ENCODE measurements at places on chromosomes 16 and 17. TPM values are rescaled to one million over a fixed set of nuclear protein-coding genes. Genes with fewer than 3 reads are reported as not detected.
A peak's percentile ranks its signal among the peaks of the same experiment; 100 is the strongest.

The SMIM5 gene
- 0.14 TPM for polyA plus RNA-seq

The CARD14 gene
- not detected for polyA plus RNA-seq

The CDH16 gene
- polyA plus RNA-seq: not detected

The RAD51D gene
- 10.8 TPM for polyA plus RNA-seq

The RBFOX1 gene
- not detected for polyA plus RNA-seq

The EME2 gene
- 9.6 TPM for polyA plus RNA-seq

The PDILT gene
- polyA plus RNA-seq: not detected

The GAST gene
- not detected for polyA plus RNA-seq

The HLF gene
- not detected for polyA plus RNA-seq

The MT4 gene
- polyA plus RNA-seq: not detected

The PRR15L gene
- polyA plus RNA-seq: not detected

The CHST4 gene
- polyA plus RNA-seq: 0.04 TPM

The RAPGEFL1 gene
- 5.6 TPM for polyA plus RNA-seq

DNA sequence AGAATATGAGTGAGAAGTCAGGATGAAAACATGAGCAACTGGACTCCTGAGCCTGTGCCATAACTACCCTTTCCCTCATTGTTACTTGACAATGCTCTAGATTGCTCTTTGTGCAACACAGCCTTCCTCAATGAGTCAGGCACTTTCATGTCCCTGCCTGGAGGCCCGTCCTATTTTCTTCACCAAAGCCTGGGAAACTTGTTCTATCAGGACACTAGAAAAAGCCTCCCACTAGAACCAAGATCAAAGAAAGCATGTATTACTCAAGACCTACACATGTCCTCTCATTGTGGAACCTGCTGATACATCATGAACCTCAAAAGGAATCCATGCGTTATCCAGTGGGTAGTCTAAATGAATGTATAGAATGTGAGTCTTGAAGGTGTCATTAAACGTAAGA lies 624.5 kb downstream of the TOX3 start:
- no peaks in the 10 kb centered on the region for H3K36me3 ChIP-seq
- no peak overlapping the region for H3K4me3 ChIP-seq

DNA sequence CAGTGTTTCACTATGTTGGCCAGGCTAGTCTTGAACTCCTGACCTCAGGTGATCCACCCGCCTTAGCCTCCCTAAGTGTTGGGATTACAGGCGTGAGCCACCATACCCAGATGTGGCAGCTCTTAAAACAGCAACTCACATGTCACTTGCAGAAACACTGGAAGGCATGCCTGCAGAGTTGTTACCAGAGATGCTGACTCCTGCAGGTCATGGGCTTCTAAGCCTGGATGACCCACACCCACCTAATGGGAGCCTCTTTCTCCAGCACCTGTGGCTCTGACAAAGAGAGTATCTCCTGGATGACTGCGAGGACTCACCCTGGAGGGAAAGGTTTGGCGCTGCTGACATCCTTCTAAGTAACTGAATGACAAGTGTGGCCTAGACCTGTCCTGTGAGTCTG lies 11.2 kb upstream of the RFWD3 start:
- no peak for DNase-seq
- H3K36me3 ChIP-seq: peaks cover 2% of the 10 kb centered on the region
- no peaks in the 10 kb centered on the region for H3K27me3 ChIP-seq
- no peak overlapping the region for H3K4me3 ChIP-seq

GRCh38 chr17:16915752-16916556 lies 56.0 kb downstream of the TNFRSF13B start:
- peak; percentile 16 for DNase-seq
- H3K27ac ChIP-seq: no peak overlapping the region
- H3K4me3 ChIP-seq: no peak overlapping the region
- no peaks in the 10 kb centered on the region for H3K36me3 ChIP-seq
- H3K27me3 ChIP-seq: peaks cover 40% of the 10 kb centered on the region
- no peaks in the 10 kb centered on the region for H3K4me1 ChIP-seq

DNA sequence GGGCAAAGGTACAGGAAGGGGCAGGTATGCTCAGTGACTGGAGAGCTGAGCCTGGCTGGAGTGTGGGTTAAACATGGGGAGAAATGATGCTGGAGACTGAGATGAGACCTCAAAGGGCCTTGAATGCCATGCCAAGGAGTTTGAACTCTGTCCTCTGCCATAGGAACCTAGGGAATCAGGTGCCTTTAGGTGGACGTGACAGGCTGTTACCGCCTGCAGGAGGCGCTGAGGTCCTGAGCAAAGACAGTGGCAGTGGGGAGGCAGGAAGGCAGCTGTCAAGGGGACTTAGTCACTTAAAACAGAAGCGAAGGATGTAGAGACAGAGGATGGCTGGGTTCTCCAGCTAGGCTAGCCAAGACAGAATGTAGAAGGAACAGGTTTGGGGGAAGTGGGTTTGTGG lies 9.1 kb downstream of the PSMB3 start:
- H3K4me1 ChIP-seq: no peaks in the 10 kb centered on the region
- peaks cover 60% of the 10 kb centered on the region for H3K36me3 ChIP-seq
- H3K4me3 ChIP-seq: no peak overlapping the region
- peak; percentile 32 for DNase-seq
- H3K27ac ChIP-seq: no peak overlapping the region
- no peaks in the 10 kb centered on the region for H3K27me3 ChIP-seq

DNA sequence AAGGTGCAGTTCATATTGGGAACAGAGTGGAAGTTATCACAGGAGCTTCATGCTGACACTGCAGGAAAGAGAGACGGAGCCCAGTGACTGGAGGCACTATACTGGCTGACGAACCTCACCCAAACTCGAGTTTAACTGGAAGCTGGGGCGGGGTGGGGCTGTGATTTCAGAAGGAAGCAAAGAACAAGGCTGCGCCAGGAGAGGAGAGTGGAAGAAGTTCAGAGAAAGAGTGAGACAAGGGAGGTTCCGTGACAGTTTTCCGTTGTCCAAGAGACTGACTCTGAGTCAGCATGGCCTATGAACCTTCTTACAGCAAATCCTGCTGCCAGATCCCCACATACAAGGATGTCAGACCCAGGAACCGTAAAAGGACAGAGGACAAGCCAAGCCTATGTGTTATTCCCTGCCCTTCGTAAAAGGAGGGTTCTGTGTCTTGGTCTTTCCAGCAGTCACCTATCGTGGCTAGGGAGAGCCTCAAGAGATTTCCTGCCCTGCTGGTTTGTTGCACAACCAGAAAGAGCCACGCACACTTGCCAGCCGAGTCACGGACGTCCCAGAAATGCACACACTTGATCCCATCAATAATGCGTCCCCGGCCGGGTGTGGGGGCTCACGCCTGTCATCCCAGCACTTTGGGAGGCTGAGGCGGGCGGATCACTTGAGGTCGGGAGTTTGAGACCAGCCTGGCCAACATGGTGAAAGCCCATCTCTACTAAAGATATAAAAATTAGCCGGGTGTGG lies 5.1 kb downstream of the PITPNA start:
- H3K4me3 ChIP-seq: no peak overlapping the region
- DNase-seq: peak; percentile 37
- H3K4me1 ChIP-seq: peaks cover 9% of the 10 kb centered on the region
- peaks cover 23% of the 10 kb centered on the region for H3K36me3 ChIP-seq
- no peak overlapping the region for H3K27ac ChIP-seq
- H3K27me3 ChIP-seq: no peaks in the 10 kb centered on the region

DNA sequence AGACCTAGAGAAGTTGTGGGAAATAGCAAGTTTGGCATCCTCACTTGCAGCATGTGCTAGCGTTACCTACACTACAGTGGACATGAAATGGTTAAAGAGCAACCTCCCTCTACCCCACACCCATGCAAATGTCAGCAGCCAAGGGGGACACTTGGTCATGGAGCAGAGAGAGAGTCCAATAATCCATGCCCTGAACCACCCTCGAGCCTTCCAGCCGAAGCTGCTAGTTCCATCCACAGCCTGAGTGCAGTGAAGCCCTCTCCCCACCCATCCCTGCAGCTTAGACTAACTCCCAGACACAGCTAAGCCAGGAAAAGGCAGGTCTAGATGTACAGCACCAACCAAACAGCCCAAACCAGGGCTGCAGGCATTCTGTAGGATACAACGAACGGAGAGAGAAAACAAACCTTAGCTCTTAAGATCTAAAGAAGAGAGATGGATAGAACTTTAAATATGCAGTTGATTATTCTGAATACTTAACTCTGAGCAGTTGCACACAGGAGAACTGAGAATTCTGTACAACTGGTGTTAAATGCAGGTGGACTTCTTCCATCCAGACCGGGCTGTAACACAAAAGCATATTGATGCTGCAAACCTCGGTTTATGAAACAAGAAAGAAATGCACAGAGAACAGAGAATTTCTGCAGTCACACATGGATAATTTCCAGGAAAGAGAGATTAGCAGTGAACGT lies 93.8 kb downstream of the SALL1 start:
- peaks cover 2% of the 10 kb centered on the region for H3K27me3 ChIP-seq
- no peaks in the 10 kb centered on the region for H3K36me3 ChIP-seq
- no peak overlapping the region for H3K4me3 ChIP-seq
- H3K27ac ChIP-seq: no peak overlapping the region

DNA sequence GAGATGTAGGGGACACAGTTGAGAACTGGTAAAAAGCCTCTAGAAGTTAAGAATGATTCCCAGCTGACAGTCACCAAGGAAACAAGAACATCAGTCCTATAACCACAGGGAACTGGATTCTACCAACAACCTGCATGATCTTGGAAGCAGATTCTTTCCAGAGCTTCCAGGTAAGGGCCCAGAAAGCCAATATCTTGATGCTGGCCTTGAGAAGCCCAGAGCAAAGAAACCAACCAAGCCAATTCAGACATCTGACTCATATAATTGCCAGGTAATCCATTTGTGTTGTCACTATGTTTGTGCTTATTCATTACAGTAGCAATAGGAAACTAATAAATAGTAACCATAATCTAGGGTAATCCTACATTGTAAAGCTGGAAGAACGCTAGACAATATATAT lies 81.6 kb downstream of the CACNG1 start:
- H3K4me1 ChIP-seq: no peaks in the 10 kb centered on the region
- H3K27ac ChIP-seq: no peak overlapping the region
- peaks cover 17% of the 10 kb centered on the region for H3K36me3 ChIP-seq
- H3K4me3 ChIP-seq: no peak overlapping the region

- no peak overlapping the region for H3K4me3 ChIP-seq
- H3K27me3 ChIP-seq: peaks cover 79% of the 10 kb centered on the region
- no peak for DNase-seq
- H3K36me3 ChIP-seq: no peaks in the 10 kb centered on the region
These were observed 2.9 kb upstream of the CXCL16 start for GRCh38 chr17:4742629-4743028.

DNA sequence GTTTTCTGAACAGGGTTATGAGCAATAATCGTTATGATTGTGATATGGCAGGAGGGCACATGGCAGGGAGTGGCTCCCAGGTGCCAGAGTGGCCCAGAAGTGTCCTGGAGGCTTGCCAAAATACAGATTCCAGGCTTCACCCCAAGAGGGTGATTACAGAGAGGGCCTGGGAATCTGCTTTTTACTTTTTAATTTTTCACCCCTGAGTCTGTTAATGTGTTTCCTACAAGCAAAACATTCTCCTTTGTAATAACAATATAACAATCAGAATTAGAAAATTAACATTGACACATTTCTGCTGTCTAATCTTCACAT lies 212.4 kb downstream of the SNX29 start:
- no peaks in the 10 kb centered on the region for H3K27me3 ChIP-seq
- H3K36me3 ChIP-seq: no peaks in the 10 kb centered on the region
- no peak for DNase-seq
- peaks cover 1% of the 10 kb centered on the region for H3K4me1 ChIP-seq
- H3K27ac ChIP-seq: no peak overlapping the region

DNA sequence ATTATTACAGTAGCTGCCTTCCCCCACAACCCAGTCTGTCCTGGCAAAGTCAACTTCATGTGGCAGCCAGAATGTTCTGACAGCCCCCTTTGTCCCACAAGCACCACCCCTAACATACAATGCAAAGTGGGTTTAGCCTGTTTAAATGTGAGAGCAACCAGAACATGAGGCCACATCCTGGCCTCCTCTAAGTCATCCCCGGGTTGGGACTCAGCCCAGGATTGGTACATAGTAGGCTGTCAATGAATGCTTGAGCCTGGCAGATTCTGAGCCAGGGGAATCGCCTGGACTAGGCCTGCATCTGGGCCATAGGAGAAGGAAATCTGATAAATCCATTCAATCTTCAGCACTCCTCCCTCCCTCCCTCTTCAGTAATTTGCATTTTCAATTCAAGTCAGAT lies 4.3 kb upstream of the ITGA3 start:
- peak overlapping the region; percentile 75 for H3K27ac ChIP-seq
- no peaks in the 10 kb centered on the region for H3K36me3 ChIP-seq
- no peaks in the 10 kb centered on the region for H3K27me3 ChIP-seq
- DNase-seq: no peak
- peaks cover 46% of the 10 kb centered on the region for H3K4me1 ChIP-seq

DNA sequence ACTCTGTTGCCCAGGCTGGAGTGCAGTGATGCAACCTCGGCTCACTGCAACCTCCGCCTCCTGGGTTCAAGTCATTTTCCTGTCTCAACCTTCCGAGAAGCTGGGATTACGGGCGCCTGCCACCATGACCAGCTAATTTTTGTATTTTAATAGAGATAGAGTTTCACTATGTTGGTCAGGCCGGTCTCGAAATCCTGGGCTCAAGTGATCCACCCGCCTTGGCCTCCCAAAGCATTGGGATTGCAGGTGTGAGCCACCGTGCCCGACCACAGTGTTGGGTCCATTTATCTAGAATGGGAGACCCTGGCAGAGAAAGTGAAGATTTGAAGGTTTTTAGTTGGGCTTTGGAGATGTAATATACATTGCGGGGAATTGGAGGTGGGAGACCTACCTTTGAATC lies 70.1 kb downstream of the SNX29 start:
- H3K27ac ChIP-seq: no peak overlapping the region
- H3K36me3 ChIP-seq: peaks cover 7% of the 10 kb centered on the region
- H3K4me3 ChIP-seq: no peak overlapping the region
- H3K27me3 ChIP-seq: no peaks in the 10 kb centered on the region

DNA sequence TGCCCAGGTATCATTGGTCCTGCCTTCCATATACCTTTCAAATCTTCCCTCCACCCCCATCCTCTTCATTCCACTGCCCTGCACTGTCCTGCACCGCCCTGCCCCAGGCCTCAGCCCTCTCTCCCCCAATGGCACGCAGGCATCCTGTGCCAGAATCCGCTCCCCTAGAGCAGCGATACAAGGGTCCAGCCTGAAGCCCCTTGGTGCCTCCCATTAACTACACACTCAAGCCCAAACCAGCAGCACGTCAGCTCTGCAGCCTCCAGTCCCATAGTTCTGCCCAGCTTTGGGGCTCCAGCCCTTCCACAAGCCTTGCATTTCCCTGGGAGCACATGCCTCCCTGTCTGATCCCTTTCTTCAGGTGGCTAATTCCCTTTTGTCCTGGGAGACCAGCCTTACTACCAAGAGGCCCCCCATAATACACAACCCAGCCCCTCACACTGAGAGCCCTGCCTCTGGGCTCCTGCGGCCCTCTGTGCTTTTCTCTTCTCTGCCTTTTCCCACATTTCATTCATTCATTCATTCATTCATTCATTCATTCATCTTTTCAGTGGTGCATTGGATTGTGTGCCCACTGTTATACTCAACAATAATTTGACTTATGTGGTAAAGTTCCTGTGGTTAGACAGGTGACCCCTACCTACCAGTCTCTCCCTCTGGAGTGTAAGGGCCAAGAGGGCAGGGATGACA lies 26.8 kb upstream of the DLX3 start:
- H3K27ac ChIP-seq: peak overlapping the region; percentile 53
- no peaks in the 10 kb centered on the region for H3K36me3 ChIP-seq
- no peak for DNase-seq
- no peak overlapping the region for H3K4me3 ChIP-seq

- peak within 1 kb of the TSS; percentile 88 for H3K27ac ChIP-seq
- no peak for DNase-seq
- H3K4me1 ChIP-seq: peaks cover 22% of the 10 kb centered on the region
- peak within 1 kb of the TSS; percentile 99 for H3K4me3 ChIP-seq
These were observed at the start of gene CCDC102A for GRCh38 chr16:57536306-57537193. CCDC102A (minus strand) TSS chr16:57536571; CDS start chr16:57529177, 7,394 bp downstream.
